ENCODE measurements at places on chromosomes 2 and 18. TPM values are rescaled to one million over a fixed set of nuclear protein-coding genes. Genes with fewer than 3 reads are reported as not detected.

The MAPRE3 gene
- 2.7 TPM for total RNA-seq

The MBD2 gene
- total RNA-seq = 133 TPM

The C2orf15 gene
- 0.18 TPM for total RNA-seq

The SLC30A3 gene
- 0.45 TPM for total RNA-seq

The SEPTIN10 gene
- 4.1 TPM for total RNA-seq

The CKAP2L gene
- total RNA-seq = 63.3 TPM

The OSGEPL1 gene
- 8.0 TPM for total RNA-seq

The FBXO41 gene
- total RNA-seq = 12.0 TPM

The ZEB2 gene
- total RNA-seq = 20.6 TPM

The CCDC148 gene
- not detected for total RNA-seq

The NPAS2 gene
- 0.55 TPM for total RNA-seq

The SERPINB7 gene
- total RNA-seq = not detected

The ALKAL2 gene
- total RNA-seq = not detected

The TTC31 gene
- total RNA-seq = 42.9 TPM

The CDK15 gene
- total RNA-seq = not detected

The UGT1A3 gene
- not detected for total RNA-seq

The CENPO gene
- total RNA-seq = 42.9 TPM

The KCNF1 gene
- total RNA-seq = not detected

The C2orf92 gene
- total RNA-seq = 12.4 TPM

The GALR1 gene
- not detected for total RNA-seq

The CRACDL gene
- total RNA-seq = 0.20 TPM

The GALNT14 gene
- total RNA-seq = not detected

The LYPD6B gene
- 0.20 TPM for total RNA-seq

The TRIM43 gene
- 0.73 TPM for total RNA-seq

The SLC23A3 gene
- 2.3 TPM for total RNA-seq

The TSPYL6 gene
- total RNA-seq = not detected

The LAMA1 gene
- total RNA-seq = not detected

The CROCC2 gene
- not detected for total RNA-seq

The CIB4 gene
- total RNA-seq = not detected

The SERPINB5 gene
- not detected for total RNA-seq

The RTKN gene
- 1.1 TPM for total RNA-seq

The DBI gene
- total RNA-seq = 150 TPM

The ALPP gene
- not detected for total RNA-seq

The MROH2A gene
- not detected for total RNA-seq

The GPR45 gene
- not detected for total RNA-seq

The REG3G gene
- not detected for total RNA-seq

The SIX3 gene
- 0.08 TPM for total RNA-seq

Measured in activated CD4-positive, alpha-beta memory T cell treated with anti-CD3 and anti-CD28 coated beads, Interleukin-2, amount 10 ng/mL, durations not matched to agents 7 days and 5 days (primary cell).